ENCODE measurements at places on chromosomes 7 and 10.
A peak's percentile ranks its signal among the peaks of the same experiment; 100 is the strongest.

DNA sequence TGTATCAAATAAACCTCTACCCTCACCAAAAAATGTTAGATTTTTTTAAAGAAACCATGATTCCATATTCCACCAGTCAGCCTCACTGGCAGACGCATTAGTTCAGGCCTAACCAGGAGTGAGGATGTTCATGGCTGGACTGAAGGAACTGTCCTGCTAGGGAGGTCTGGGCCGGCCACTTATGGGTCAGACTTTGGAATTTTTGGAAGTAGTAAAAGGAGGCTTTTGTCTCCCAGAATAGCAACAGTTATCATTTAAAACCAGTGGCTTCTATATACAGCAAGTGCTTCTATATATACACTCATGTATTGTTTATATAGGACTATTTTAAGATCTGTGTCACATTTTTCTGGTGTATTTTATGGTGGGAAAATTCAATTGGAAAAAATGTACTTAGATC lies 120.5 kb downstream of the CNNM2 start:
- no peak for DNase-seq

DNA sequence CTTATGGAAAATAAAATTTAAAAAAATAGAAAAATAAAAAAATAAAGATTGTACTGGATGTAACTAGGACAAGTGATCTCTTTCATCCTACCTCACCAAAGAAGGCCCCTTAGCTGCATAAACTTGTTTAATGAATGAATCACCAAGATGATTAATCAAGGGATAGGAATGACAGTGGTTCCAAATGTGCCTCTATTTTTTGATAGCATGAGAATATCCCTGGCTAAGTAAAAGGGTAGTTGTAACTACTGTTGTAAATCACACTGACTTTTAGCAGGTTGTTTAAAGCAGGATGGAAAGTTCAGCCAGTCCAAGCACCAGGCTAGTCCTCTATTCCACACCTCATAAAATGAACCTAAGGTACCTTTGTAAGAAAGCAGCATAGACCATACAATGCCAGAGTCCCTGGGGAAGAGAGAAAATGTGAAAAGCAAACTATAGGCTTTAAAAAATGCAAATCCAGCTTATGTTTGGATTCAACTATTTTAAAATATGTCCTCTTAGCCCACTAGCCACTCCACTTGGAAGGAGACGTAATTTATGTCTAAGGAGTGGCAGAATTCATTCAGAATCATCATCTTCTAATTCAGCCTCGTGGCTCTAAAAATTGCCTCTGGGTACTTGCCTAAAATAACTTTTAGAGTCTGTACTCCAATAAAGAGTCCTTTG lies 126.8 kb downstream of the SKIDA1 start:
- no peak for DNase-seq

GRCh38 chr10:35451151-35452016 lies 115.1 kb downstream of the CCNY start:
- peak; percentile 60 for DNase-seq

GRCh38 chr10:120402147-120402766 lies 54.8 kb upstream of the PLPP4 start:
- DNase-seq = no peak

GRCh38 chr7:116799916-116800315 lies 62.5 kb upstream of the CAPZA2 start:
- no peak for DNase-seq

All from NB4 (cell line).